GM12878 (cell line): ENCODE measurements at places on chromosomes 7 and 10.

GRCh38 chr7:33845991-33846509, 59.3 kb upstream of the BMPER start:
- no peak for DNase-seq

GRCh38 chr7:140722254-140722653, 25.7 kb downstream of the NDUFB2 start:
- DNase-seq: no peak

DNA sequence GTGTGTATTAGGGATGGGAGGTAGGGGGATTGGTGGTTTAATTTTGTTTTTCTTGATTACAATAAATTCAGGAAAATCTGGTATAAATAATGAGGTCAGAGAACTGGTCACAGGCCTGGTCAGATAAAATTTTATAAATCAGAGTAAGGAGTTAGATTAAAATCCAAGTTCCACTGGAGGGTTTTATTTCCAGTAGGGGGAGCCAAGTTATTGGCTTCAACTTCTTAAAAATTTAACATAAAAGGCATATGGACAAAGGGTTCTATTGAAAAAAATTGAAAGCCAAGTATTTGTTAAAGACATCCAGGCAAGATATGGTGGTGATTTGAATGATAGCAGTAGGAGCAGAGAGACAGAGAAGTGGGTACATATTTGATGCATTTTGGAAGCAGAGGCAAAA, 763.3 kb downstream of the SORCS1 start:
- no peak for DNase-seq

DNA sequence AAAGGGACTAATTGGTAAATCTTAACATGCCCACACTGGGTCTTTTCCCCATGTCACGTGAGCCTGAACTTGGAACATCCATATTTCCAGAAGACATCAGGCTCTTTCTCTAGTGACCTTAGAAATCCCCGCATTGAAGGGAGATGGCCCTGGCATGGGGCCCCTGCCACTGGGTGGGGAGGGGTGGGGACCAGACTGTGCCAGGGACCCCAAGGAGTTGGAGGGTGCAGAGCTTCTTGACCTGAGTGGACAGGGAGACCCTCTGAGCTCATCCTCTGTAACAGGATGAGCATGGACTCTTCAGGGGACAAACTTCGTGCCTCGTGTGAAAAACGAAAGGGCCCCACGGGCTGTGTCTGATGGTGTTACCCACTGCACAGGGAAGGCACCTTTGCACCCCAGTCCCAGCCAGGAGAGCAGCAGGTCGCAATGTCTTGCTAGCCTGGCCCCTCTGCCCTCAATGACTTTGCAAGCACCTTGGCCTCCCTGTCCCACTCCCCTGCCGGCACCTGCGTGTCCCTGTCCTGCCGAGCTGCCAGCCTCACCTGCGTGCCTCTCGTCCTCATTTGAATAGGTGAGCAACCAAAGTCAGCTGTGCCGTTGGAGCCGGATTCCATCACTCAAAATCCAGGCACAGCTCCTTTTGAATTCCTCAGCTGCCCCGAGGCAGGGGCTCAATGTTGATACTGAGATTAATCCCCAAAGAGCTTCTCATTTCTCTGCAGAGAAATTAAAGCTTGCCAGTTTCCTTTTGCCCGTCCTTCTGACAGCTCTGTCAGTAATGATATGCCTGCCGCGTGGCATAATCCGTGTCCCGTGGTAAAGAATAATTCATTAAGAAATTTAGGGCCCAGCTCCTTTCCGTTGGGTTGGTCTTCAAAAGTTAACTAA, 234.9 kb downstream of the EBF3 start:
- DNase-seq: no peak

GRCh38 chr10:12568391-12569009, 219.2 kb downstream of the CAMK1D start:
- DNase-seq: no peak

- DNase-seq: no peak
Measured at GRCh38 chr7:103134836-103135554, 13.9 kb downstream of the NAPEPLD start.

- DNase-seq: no peak
Measured at GRCh38 chr7:28979776-28980175, 21.6 kb upstream of the TRIL start.

DNA sequence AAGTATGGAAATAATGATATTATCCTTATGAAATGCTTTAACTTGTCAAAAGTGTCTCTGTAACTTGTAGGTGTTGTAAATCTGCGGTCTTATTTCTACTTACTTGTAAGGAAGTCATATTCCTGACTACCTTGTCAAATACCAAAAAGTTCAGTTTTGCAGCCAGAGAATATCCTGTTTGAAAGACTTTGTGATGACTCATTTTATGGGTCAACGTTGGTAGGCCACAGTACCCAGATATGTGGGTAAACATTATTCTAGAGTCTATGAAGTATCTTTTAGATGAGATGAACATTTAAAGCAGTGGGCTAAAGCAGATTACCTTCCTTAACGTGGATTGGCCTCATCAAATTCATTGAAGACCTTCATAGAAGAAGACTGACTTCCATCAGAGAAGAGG, 195.3 kb downstream of the PPP1R9A start:
- no peak for DNase-seq

DNA sequence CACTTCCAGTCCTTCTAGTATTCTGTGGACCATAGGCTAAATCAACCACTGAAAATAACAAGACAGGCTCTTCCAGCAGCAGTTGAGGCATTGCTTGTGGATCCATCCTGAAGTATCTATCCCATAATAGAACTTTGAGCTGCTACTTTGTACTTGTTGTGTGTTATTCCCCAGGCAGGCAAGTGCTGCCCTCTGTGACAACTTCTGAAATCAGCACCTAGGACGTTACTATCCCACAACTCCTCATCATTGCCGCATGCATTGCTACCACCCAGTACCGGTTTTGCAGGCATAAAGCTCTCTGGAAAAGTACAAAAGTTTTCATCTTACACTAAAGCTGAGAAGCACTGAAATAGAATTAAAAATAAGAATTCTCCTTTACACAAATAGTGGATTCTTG, 145.3 kb downstream of the HTR7 start:
- no peak for DNase-seq

DNA sequence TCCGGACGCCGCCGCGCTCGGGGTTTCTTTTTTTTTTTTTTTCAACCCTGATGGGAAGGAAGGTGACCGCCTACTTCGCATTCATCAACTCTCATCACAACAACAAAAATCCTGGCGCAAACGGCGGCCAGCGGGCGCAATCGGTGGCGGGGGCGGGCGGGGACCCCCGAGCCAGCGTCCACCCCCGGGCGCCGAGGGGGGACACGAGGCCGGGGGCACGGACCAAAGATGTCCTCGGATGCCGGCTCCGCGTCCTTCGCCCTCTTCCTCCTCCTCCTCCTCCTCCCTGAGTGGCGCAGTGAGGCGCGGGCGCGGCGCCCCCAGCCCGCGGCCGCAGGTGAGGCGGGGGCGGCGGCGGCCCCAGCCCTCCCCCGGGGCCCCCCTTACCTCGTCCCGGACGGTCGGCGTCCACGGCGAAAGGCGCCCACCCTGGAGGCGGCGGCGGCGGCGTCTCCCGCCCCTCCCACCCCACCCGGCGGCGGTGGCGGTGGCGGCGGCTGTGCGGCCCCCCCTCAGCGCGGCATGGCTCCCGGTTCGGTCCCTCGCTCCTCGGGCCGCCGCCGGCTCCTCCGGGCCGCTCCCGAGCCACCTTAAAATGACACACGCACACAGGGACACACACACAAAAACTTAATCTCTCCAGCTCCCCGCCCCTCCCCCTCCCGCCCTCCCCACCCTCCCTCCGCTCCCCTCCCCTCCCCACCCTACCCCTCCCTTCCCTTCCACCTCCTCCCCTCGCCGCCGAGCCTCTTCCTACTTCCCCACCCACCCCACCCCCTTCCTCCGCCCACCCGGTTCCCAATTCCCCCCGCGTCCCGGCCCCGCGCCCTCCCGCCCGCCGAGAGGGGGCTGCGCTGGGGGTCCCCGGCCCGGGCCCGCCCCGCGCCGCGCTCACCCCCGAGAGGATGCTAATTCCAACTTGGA, at the start of gene CTBP2:
CTBP2 (minus strand) TSS at position 632 of the 924 bp plus-strand sequence.
- DNase-seq: no peak

DNA sequence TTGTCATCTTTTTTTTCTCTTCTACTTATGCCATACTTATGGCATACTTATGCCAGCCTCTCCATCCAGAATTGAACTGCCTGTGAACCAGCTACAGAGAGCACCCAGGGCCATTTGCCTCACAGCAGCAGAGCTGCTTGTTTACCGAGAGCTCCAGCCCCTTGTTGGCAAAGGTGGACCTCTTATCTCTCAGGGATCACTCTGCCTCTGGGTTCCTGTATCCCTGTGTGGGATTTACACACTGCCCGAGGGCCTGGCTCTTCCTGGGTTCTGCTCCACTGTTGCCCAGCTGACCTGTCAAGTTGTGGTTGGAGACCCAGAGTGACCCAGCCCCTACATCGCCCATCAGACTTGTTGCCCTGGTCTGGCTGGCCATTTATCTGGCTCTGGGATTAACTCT, 22.3 kb downstream of the MRPS33 start:
- DNase-seq: no peak

DNA sequence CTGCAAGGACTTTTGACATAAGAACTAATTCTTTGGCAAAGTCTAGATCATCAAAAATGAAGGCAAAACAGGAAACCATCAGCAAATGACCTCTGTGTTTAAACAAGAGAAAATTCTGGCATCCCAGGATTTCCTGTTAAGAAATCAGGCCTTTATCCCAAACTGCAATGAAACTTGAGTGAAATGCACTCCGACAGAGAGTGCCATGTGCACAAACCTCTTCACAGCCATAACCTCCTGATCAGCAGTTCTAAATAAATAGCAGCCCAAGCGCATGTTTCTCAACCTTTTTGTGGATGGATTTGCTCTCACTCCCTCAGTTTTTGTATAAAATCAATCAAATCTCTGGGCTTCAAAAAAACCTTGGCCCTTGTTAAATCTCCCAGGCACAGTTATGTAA, 107.7 kb upstream of the EEPD1 start:
- no peak for DNase-seq

DNA sequence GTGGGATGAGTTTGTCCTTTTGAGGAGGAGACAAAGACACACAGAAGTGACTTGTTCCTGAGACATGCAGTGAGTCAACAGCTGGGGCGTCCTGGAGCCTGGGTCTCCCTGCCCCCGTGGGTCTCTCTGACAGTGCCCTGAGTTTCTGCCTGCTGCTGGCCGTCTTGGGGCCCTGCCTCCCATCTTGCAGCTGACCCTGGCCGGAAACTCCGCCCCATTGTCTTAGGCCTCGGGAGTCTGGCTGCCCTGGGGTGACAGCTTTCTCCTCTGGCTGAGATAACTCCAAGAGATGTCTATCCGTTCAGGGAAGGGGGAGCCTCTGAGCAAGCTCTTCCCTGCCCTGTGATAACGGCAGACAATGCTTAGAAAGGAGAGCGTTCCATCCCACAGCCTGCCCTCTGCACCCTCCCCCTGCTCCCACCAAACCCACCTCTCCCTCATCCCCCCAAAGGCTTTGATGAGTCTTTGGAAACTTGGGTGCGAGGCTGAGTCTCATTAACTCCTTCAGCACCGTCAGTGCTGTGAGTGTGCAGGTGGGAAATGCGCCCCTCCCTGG, 69.5 kb upstream of the PODXL start:
- DNase-seq: no peak

DNA sequence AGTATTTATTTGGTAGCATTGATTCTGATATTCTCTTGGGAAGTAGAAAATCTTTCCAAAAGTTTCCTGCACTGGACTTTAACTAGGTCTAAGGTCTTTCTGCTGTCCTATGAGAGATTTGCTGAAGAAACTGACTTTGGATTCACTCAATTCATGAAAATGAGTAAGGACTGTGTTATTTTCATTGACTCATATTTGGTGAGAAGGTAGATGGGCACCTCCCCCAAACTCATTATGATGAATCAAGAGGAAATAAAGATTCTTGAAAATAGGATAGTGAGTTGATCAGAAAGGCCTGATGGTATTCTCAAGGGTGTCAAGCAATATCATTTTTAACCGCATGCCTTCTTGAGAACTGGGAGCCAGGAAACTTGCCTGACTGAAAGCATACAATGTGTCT, 110.3 kb downstream of the RNF133 start:
- DNase-seq: no peak

DNA sequence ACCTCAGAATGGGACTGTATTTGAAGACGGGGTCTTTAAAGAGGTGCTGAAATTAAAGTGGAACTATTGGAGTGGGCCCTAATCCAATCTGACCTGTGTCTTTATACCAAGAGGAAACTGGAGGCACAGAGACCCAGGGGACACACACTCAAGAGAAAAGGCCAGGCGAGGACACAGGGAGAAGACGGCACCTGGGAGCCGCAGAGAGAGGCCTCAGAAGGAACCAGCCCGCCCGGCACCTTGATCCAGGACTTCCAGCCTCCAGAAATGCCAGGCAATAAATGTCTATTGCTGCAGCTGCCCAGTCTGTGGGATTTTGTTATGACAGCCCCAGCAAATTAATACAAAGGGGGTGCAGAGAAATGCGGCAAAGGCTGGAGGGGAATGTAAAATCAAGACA, 10.5 kb downstream of the CARD11 start:
- DNase-seq: no peak

DNA sequence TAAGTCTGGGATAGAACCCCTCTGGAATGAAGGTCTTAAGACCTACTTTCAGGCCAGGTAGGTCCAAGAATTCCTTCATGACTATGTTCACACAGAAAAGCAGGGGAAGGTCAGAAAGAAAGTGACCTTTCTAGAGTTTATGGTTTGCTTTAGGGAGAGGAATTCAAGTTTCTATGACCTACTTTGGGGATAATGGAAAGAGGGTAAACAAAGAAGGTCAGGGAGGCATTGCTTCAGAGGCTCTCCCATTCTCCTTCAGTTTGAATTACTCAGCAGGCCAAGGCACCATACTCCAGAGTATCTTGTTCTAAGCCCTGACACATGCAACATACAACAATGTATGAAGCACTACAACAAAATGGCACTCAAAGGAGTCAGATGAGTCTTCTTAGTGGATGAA, 11.5 kb upstream of the MACC1 start:
- DNase-seq: no peak

- DNase-seq: no peak
Measured at GRCh38 chr7:107728276-107728675, 15.7 kb upstream of the CBLL1 start.

GRCh38 chr7:50791938-50792341, 9.2 kb upstream of the GRB10 start:
- no peak for DNase-seq

DNA sequence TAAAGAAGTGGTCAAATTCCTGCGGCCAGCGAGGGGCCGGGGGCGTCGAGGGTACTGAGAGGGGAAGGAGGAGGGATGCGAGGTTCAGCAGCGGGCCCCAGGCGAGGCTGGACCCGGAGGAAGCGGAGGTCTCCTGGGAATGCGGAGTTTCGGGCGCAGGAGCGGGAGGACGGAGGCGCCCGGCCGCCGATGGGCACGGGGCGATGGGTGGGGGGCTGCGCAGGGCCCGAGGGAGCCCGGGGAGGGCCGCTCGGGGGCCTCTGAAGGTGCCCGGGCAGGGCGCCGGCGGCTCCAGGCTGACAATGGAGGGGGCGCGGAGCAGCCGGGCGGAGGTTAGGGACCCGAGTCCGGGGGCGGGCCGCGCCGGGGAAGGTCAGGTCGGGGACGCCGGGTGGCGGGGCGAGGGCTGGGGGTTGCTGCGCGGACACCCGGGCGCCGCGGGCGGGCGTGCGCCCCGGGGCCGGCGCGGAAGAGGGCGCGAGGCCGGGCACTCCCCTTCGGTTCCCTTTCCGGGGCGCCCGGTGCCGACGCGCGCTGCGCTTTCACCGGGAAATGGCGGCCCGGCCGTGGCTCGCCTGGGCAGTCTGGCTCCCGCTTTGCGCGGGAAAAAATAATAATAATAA, 683 bp downstream of the MACROH2A2 start:
- no peak for DNase-seq

GRCh38 chr7:110850224-110850623, 240.7 kb upstream of the LRRN3 start:
- DNase-seq: no peak

GRCh38 chr7:38905056-38905759, 3.8 kb downstream of the VPS41 start:
- DNase-seq: no peak
